ENCODE measurements at places on chromosomes 6 and 20. TPM values are rescaled to one million over a fixed set of nuclear protein-coding genes. Genes with fewer than 3 reads are reported as not detected.

CST7 gene
- total RNA-seq = not detected

HLA-DPB1 gene
- 2.3 TPM for total RNA-seq

TCF21 gene
- total RNA-seq = not detected

DST gene
- 206 TPM for total RNA-seq

KHDRBS2 gene
- not detected for total RNA-seq

SLC16A10 gene
- not detected for total RNA-seq

SRMS gene
- not detected for total RNA-seq

PXDC1 gene
- total RNA-seq = 119 TPM

DNA sequence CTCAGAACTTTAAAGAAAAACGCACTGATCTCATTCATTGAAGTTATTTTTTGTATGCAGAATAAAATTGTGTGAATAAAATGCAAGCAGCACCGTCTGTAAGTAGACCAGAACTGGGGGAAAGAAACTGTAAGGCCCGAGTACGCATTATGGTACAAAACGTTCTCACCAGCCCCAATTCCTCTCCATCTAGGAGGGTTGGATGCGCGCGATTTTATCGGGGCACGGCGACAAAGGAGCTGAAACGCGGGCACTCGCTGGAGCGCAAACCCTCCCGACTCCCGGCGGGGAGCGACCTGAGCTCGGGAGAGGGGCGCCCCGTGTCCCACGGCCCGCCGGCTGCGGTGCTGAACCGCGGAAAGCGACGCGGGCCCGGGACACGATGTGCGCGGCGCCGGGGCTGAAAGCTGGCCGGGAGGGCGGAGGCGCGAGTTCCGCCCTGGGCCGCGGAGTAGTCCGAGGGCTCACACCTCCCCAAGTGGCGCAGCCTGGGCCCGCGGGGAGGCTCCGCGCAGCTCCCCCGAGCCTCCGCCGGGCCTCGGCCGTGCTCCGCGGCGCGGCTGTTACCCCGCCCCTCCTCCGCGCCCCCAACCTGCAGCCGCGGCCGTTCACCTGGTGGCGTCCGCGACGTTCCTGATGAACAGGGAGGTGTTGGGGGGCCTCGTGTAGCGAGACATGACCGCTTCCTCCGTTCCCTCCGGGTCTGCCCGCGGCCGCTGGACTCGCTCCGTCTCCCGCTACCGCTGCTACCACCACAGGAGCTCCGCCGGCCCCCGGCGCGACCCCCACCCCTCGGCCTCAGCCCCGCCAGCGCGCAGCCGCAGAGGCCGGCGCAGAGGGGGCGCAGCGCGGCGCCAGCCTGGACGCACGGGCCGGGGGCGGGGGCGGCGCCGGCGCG lies at the start of gene SRSF12:
SRSF12 (minus strand) TSS at position 861 of the 898 bp plus-strand sequence; CDS start at position 677, 184 bp downstream.
- peaks cover 9% of the 10 kb centered on the region for H3K4me1 ChIP-seq
- DNase-seq = peak; percentile 30
- peaks cover 10% of the 10 kb centered on the region for H3K27me3 ChIP-seq
- H3K36me3 ChIP-seq = no peaks in the 10 kb centered on the region

- H3K4me3 ChIP-seq = no peak overlapping the region
- no peaks in the 10 kb centered on the region for H3K4me1 ChIP-seq
- no peaks in the 10 kb centered on the region for H3K27me3 ChIP-seq
- no peak for DNase-seq
- no peak overlapping the region for H3K27ac ChIP-seq
Measured at GRCh38 chr20:61926253-61926613, 139.4 kb downstream of the TAF4 start.

DNA sequence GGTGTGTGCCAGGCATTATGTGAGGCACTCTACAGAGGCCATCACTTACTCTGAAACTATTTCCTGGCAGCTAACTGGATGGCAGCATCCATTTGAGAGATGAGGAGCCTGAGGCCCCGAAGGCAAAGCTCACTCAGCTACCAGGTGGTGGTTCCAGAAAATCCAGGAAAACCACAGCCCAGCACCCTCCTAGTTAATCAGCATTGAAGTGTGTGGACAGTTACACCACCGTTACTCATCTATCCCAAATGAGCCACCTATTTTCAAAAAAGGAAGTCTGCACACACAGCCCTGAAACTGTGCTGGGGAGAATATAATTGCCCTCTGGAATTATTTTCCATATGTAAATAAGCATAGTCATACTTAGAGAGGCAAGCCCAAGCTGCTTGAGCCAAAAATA lies 67.4 kb downstream of the CNBD2 start:
- H3K4me1 ChIP-seq = no peaks in the 10 kb centered on the region
- H3K36me3 ChIP-seq = no peaks in the 10 kb centered on the region
- no peak overlapping the region for H3K4me3 ChIP-seq
- H3K27ac ChIP-seq = no peak overlapping the region
- H3K27me3 ChIP-seq = peaks cover 4% of the 10 kb centered on the region
- no peak for DNase-seq

GRCh38 chr6:35343835-35344550 lies 1.6 kb downstream of the PPARD start:
- no peaks in the 10 kb centered on the region for H3K27me3 ChIP-seq
- peaks cover 14% of the 10 kb centered on the region for H3K4me1 ChIP-seq
- DNase-seq = no peak
- no peak overlapping the region for H3K27ac ChIP-seq

- no peak for DNase-seq
- H3K4me3 ChIP-seq = no peak overlapping the region
- H3K27me3 ChIP-seq = no peaks in the 10 kb centered on the region
- peaks cover 17% of the 10 kb centered on the region for H3K4me1 ChIP-seq
- no peaks in the 10 kb centered on the region for H3K36me3 ChIP-seq
Measured at GRCh38 chr6:154933181-154933827, 61.8 kb upstream of the TIAM2 start.

GRCh38 chr6:118719351-118720124 lies 68.1 kb upstream of the CEP85L start:
- H3K27me3 ChIP-seq = no peaks in the 10 kb centered on the region
- no peaks in the 10 kb centered on the region for H3K4me1 ChIP-seq
- no peak overlapping the region for H3K27ac ChIP-seq
- no peak overlapping the region for H3K4me3 ChIP-seq
- no peaks in the 10 kb centered on the region for H3K36me3 ChIP-seq
- no peak for DNase-seq

DNA sequence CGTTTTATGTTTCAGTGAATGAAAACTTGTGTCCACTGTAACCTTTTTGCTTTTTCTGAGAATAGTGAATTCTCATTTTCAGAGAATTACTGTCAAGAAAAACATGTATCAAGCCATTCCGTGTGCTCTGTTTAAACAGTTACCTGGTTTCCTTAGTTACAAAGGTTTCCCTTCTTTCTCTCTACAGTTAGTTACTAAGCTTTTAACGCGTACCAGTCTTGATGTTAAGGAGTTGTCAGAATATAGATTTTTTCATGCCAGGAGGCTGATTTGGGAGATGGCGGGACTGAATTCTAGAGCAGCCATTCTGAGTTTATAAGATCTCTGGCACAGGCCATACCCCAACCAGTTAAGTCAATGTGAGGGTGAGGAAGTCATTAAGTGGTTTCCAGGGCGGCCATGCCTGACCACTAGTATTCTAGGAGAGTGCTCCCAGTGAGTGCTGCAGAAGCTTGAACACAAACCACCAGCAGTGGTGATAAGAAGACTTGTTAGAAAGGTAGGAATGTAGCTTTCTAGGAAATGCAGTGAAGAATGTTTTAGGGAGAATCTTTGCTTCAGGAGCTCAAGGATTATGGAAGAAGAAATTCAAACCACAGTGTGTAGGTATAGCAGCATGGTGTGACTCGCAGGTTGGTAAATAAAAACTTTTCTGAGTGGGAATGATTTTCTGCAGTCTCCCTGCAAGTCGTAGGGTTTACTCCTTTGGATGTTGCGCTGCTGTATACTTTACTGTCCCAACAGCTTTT lies 112.9 kb downstream of the JARID2 start:
- H3K4me1 ChIP-seq = peaks cover 5% of the 10 kb centered on the region
- no peaks in the 10 kb centered on the region for H3K36me3 ChIP-seq
- H3K27ac ChIP-seq = no peak overlapping the region

- no peak within 1 kb of the TSS for H3K27ac ChIP-seq
- peak within 1 kb of the TSS; percentile 42 for H3K4me3 ChIP-seq
- peaks cover 7% of the 10 kb centered on the region for H3K4me1 ChIP-seq
- no peaks in the 10 kb centered on the region for H3K36me3 ChIP-seq
Measured at GRCh38 chr6:116764961-116765841, at the start of gene FAM162B. FAM162B (minus strand) TSS chr6:116765719; CDS start chr6:116765576, 143 bp downstream.

- H3K36me3 ChIP-seq = no peaks in the 10 kb centered on the region
- no peaks in the 10 kb centered on the region for H3K4me1 ChIP-seq
- DNase-seq = no peak
- no peak overlapping the region for H3K27ac ChIP-seq
- no peak overlapping the region for H3K4me3 ChIP-seq
- H3K27me3 ChIP-seq = no peaks in the 10 kb centered on the region
Measured at GRCh38 chr6:50889497-50889896, 70.8 kb downstream of the TFAP2B start.
